GDM1 (cell line): ENCODE measurements at places on chromosomes 13 and 19.

GRCh38 chr13:33617055-33617454 lies 200.9 kb upstream of the RFC3 start:
- no peak for DNase-seq

DNA sequence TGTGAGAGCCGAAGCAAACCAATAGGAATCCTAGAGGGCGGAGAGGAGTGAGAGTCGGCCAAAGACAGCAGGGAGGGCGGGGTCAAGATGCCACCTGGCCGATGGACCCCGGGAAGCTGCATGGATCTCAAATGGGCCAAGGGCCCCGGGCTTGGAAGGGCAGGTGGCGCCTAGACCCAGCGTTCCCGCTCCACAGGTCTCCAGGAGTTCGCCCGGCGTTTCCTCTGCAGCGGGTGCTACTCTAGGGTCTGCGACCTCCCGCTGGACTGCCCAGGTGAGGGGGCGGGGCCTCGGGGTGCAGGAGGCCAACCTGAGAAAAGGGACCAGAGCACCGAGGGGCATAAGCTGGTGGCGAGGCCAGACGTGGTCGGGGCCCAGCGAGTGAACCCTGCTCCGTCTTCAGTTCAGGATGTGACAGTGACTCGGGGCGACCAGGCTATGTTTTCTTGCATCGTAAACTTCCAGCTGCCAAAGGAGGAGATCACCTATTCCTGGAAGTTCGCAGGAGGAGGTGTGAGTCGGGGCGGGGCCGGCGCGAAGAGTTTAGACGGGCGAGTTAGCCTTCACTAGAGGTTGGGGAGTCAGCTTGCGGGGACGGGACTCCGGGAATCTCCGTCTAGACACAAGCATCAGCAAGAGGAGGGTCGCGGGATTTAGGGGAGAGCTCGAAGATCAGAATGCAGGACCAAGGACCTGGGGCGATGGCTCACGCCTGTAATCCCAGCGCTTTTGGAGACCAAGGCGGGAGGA lies 9.9 kb downstream of the SPACA6 start:
- no peak for DNase-seq

DNA sequence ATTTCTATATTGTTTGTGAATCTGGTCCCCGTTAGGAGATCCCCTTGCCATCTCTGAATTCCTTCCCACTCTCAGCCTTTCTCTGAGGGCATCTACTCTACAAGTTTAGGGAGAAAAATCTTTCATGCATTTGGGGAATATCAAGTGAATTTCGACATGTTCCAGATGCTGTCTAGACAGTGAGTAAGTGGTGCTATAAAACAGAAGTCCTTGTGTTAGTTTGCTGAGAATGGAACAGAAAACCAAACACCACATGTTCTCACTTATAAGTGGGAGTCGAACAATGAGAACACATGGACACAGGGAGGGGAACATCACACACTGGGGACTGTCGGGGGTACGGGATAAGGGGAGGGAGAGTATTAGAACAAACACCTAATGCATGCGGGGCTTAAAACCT lies 5.1 kb downstream of the OR7A10 start:
- DNase-seq: no peak

DNA sequence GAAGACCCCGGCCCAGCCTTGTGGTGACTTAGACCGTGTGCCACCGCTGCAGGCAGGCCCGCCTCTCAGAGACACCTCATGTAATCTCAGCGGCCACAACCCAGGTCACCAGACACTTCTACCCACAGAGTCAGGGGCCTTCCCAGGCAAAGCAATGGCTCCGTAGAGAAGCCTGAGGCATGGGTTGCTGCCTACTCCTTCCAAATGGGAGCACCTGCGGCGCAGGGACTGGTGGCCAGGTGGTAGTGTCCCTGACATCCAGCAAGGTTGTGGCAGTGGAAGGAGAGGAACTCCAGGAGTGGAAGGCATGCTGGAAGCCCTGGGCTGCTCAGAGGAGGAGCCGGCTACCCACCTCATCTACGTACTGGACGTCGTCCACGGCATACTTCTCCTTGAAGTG lies 21.0 kb downstream of the PEPD start:
- DNase-seq: no peak

DNA sequence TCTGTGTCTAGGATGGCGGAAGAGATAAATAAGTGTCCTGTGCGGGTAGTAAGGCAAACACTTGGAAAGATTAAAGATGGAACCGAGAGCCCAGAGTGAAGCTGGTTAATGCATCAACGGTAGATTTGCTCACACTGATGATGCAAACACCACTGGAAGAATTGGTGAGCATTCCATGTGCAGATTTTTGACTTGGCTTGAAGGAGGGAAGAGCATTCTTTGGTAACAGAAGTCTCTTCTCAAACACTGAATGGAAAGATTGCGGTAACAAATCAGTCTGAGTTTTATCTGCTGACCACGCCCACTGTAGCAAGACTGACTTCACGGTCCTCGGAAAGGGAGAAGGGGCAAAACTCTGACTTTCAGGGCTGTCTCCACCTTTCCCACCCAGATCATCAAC lies 112.5 kb downstream of the COL4A1 start:
- no peak for DNase-seq

DNA sequence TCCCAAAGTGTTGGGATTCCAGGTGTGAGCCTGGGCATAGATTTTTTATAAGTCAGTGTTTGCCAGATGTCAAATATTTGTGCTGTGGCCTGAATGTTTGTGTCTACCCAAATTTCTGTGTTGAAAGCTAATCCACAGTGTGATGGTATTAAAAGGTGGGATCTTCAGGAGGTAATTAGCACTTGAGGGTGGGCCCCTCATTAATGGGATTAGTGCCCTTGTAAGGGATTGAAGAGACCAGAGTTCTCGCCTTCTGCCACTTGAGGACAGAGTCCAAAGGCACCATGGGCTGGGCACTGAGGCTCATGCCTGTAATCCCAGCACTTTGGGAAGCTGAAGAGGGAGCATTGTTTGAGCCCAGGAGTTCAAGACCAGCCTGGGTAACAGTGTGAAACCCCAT lies 9.7 kb upstream of the FBXO17 start:
- no peak for DNase-seq

GRCh38 chr13:98765996-98766519 lies 13.6 kb upstream of the SLC15A1 start:
- no peak for DNase-seq

- DNase-seq: no peak
These were observed 849 bp downstream of the GAS6 start for GRCh38 chr13:113862931-113863523.

- no peak for DNase-seq
These were observed 1445.9 kb downstream of the PCDH9 start for GRCh38 chr13:65784088-65784816.

GRCh38 chr19:46213156-46213555 lies 16.4 kb upstream of the IGFL1 start:
- no peak for DNase-seq
